ENCODE measurements at places on chromosomes 7 and 10.

- no peak for DNase-seq
These were observed 124.2 kb downstream of the TCERG1L start for GRCh38 chr10:131187274-131187673.

GRCh38 chr10:113709221-113709838 is 29.6 kb downstream of the CASP7 start:
- DNase-seq, result peak; percentile 65

DNA sequence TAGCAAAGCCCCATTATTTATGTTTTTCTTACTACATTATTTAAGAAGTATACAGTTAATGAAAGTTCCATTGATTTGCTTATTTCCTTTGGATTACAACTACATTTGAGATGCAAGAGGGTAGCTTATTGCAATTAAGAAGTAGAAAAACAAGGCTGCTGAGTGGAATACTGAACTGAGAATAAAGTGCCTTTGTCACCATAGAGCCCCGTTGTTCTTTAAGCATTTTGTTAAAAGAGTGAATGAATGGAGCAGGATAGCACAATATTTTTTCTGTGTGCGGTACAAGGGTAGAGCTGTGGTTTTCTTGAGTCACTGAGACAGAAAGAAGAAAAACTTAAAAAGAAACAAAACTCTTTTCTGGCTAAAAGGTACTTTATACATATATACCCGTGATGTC is 45.6 kb downstream of the ZNF277 start:
- no peak for DNase-seq

GRCh38 chr10:22341190-22341925 is 3.9 kb upstream of the SPAG6 start:
- DNase-seq, result no peak

GRCh38 chr10:111122127-111122526 is 45.3 kb downstream of the ADRA2A start:
- no peak for DNase-seq

DNA sequence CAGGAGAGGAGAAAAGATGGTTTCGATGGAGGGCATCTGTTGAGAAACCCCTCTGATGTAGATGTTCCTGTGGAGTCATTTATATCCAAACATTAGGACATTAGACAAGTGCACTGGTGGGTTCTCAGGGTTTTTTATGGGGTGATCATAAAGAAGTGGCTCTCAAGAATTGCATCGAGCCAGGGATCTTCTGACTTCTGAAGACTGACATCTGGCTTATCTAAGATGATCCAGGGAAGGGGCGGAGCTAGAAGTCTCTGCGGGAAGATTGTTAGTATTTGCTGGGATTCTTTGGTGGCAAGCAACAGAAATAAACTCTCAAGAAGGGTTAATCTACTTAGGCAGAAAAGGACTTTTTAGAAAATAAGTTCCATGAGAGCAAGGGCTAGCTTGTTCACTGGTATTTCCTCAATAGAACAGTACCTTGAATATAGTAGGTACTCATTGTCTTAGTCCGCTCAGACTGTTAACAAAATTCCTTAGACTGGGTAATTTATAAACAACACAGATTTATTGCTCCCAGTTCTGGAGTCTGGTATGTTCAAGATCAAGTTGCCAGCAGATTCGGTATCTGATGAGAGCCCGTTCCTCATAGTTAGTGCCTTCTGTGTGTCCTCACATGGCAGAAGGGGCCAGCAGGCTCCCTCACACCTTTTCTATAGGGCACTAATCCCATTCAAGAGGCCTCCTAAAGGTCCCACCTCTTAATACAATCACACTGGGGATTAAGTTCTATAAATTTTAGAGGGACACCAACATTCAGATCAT is 28.5 kb upstream of the SYPL1 start:
- DNase-seq, result no peak

DNA sequence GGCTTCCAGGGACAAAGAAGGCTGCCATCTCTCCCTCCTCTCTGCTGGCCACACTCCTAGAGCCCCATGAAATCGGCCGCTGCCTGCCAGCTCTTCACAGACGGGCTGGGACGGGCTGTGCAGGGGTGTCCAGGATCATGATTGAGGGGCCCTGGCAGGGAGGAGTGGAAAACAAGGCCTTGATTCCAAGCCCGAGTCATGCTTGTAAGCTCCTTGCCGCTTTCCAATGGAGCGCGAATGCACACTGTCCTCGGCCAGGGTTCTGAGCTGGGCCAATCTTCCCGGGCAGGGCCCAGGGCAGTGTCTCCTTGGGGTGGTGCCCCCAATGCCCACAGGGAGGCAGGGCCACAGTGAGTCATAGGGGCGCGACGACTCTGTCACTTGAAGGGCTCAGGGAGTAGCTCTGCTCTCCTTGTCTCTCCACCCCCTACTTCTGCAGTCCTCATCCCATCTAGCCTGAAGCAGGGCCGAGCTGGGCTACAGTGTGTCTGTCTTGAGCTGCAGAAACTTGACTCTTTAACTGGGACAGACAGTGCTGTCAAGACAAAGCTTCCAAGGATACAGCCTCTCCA is 186.2 kb upstream of the SVIL start:
- no peak for DNase-seq

DNA sequence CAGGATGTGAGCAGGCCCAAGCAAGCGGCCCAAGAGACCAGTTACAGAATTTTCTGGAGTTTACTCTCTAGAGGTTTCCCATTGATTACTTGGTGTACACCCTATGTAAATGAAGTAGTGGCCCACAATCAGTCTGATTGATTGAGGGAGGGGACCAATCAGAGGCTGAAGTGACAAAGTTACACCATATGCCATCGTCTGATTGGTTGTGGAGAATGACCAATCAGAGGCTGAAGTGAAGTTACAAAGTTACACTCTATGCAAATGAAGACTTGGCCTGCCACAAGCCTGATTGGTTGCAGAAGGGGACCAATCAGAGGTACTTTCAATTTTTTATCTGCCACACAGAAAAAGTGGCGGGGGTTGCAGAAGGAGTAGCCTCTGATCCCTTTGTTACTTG is 83.7 kb downstream of the KIF20B start:
- DNase-seq, result no peak

- no peak for DNase-seq
These were observed 70.6 kb downstream of the NPS start for GRCh38 chr10:127619546-127620325.

GRCh38 chr7:15749631-15750030 is 63.1 kb upstream of the MEOX2 start:
- no peak for DNase-seq

- DNase-seq, result no peak
These were observed 1.0 kb upstream of the PILRA start for GRCh38 chr7:100372256-100372655.

GRCh38 chr7:36600869-36601530 is 123.3 kb downstream of the AOAH start:
- peak; percentile 22 for DNase-seq

- DNase-seq, result no peak
These were observed at the start of gene DENND2A for GRCh38 chr7:140640727-140641523. Gene DENND2A, minus strand, starts transcription at chr7:140640813. Its CDS starts 38,416 bp downstream, at chr7:140602397.

GRCh38 chr10:36526033-36526432 is 599.4 kb upstream of the ANKRD30A start:
- no peak for DNase-seq

DNA sequence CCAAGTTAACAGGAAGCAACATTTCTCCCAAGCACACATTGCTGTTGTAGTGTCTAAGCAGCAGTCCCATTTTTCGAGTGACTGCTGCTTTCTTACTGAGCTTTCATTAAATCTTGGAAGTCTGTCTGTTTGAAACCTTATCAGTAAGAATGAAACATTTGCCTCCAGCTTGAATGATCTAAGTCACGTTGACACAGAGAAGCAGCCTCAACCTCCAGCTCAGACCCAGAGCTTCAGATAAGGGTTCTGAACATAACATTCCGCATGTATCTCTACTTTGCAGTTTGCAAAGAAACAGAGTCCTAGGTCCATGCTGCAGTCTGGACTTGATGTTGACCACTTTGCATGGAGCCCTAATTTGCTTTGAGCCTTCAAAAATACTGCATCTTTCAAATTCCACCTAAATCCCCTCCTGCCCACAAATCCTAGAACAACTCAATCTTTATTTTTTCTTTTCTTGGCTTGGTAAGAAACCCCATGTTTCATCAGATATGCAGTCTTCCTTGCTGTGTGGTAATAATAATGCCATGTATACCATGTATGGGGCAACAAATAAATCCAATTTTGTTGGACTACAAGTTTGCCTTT is 698.7 kb upstream of the IGFBP3 start:
- DNase-seq, result no peak

GRCh38 chr10:1519391-1519790 is 217.9 kb downstream of the ADARB2 start:
- no peak for DNase-seq

DNA sequence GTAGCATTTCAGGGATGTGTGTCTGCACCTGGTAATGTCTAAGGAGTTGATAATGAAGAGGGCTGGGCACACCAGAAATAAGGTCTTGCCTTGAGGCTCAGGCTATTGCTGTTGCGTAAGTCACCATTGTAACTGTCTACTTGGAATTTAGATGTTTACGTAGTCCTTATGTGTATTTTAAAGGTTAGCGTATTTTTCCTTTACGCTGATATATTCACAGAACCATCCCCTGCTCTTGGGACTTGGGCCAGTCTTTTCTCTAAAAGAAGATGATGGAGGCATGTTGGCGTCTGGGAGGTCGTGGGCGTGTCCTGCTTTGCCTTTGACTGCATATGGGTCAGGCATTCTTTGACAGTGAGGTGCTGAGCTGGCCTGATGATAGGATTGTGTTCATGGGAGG is 14.7 kb downstream of the WDR37 start:
- no peak for DNase-seq

GRCh38 chr7:99863847-99864440 is 12.9 kb downstream of the OR2AE1 start:
- DNase-seq, result no peak

DNA sequence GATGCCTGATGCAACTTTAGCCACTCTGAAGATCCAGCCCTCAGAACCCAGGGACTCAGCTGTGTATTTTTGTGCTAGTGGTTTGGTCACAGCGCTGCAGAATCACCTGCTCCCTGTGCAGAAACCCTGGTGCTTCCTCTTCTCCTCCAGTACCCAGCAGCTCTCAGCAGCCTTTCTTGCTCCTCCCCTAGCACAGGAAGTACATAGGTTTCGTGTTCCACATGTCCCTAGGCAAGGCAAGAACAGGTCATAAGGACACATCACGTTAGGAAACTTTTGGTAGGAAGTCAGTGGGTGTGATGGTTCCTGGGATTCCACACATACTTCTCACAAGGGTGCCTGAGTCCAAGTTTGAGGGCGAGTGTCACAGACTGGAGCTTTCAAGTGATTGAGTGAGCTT is 167.9 kb upstream of the PRSS1 start:
- DNase-seq, result no peak

- no peak for DNase-seq
These were observed 85.8 kb downstream of the GRK5 start for GRCh38 chr10:119292968-119293760.

DNA sequence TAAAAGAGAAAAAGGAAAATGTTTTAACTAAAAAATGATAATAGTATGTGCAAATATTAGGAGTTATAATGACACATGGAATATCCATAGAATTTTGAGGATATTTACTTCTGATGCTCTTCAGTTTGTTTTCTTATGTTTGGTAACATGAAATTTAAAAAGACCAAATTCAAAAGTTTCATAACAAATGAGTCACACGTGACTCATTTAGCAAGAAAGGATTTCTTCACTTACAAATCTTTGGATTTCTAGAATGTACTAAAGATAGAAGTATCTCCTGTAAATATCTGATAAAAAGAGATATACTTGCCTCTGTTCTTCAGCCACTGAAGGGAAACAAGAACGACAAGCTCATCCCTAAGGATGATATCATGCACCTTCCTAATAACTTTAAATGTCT is 774.5 kb upstream of the LRRTM3 start:
- no peak for DNase-seq

GRCh38 chr7:50212666-50213621 is 91.6 kb upstream of the IKZF1 start:
- DNase-seq, result no peak

- no peak for DNase-seq
These were observed 90.3 kb upstream of the ZNF438 start for GRCh38 chr10:31121757-31122577.

- DNase-seq, result no peak
These were observed 141.8 kb upstream of the C1QL3 start for GRCh38 chr10:16663444-16663843.

DNA sequence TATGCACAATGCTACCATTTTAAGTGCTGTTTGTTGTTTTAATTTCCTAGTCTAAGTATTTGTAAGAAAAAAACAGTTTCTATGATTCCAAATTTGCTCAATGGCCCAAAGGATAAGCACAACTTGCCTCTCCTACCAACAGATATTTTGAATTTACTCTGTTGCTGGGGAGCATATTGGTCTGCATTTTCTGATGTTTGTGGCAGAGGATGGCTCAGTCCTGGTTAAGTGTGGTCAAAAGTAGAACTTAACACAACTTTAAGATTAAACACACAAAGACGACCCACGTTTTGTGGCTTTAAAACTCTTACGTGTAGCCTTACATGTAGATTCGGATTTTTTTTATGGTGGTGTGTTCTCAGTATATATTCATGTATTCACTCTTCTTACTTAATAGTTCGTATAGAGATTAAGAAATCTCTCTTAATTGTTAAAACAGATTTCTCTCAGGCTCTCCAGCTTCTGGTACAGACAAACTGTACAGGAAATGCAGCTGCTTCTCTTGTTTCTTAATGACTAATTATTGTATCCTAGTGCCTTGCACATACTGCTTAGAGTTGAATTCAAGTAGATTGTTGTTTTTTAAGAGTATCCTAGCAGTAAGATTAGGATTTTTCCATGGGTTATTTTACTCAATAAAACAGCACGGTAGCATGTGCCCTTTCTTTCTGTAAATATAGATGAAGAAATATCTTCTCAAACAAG is 86.2 kb downstream of the GPR85 start:
- DNase-seq, result no peak

GRCh38 chr7:100516135-100516812 is 22.7 kb upstream of the AGFG2 start:
- DNase-seq, result peak; percentile 80

DNA sequence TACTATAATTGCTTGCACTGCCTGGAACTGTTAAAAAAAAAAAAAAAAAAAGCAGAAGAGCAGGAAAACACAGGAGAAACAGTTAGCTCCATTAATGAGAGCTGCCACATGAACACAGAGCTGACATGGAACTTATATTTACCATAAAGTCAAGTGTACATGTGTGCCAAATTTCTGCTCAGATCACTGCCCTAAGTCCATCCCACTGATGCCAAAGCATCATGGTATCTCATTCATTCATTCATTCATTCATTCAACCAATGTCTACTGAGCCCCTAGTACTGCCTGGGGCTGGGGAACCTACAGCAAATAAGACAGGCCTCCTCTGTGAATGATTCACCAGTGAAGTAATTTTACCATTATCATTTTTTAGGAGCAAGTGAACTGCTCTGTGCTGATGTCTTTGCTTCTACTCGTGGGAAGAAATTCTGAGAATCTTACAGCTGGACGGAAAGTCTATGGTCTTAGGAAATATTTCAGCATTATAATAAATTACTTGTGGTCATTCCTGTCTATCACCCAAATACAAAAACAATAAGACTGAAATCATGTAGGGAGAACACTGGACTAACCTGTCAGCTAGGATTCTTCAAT is 58.8 kb upstream of the ABLIM1 start:
- DNase-seq, result no peak

GRCh38 chr10:47361293-47361692 is 13.1 kb downstream of the RBP3 start:
- no peak for DNase-seq
